Right lung (tissue), 10 donors: ENCODE measurements at places on chromosomes 1 and 21.

DNA sequence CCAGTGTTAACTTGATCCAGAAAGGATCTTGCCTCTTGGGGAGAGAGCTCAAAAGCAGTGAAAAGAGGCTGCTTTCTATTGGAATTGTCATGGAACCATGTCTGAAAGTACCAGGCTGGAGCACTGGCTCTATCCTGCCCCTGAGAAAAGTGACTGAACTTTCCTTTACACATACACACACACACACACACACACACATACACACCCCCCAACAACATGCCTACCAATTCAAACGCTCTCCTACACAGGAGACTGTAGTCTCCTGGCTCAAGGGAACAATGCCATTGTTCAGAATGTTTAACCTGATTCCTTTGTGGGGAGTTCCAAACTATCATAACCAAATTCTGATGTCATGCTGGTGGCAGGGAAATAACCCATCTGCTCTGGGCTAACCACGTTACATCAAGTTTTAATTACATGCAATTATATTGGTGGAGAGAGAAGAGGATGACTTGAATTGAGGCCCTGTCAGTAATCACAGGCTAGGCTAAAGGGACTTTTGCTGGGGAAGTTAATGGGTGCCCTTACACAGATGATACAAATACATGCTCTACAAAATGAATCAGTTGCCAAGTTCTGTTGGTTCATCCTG, 52.3 kb upstream of the DUSP10 start:
- DNase-seq = peak; percentile 4

- peak; percentile 53 for DNase-seq
These were observed 52.7 kb downstream of the MIGA1 start for GRCh38 chr1:77831976-77832711.

- no peak for DNase-seq
These were observed 1.3 kb downstream of the SMG5 start for GRCh38 chr1:156281281-156281680.

DNA sequence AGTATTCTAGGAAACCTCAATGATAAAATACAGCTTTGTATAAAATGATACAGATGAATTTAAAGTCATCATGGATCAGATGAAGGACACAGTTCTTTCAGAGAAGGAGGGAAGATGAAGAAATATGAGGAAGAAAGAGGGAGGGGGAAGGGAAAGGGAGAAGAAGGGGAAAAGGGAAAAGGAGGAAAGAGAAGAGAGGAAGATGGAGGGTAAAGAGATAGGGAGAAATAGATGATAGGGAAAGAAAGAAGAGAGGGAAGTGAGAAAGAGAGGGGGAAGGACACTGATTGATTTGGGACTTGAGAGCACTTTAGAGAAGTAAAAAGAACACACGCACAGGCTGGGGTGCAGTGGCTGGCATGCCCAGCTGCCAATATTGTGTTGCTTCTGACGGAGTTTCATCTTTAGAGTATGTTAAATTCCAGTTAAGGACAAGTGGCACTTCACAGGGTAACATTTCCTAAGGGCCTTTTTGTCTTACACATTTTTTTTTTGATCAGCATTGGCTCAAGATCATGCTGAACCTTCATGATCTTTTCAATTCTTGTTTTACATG, 235.9 kb upstream of the DMRTA2 start:
- no peak for DNase-seq

DNA sequence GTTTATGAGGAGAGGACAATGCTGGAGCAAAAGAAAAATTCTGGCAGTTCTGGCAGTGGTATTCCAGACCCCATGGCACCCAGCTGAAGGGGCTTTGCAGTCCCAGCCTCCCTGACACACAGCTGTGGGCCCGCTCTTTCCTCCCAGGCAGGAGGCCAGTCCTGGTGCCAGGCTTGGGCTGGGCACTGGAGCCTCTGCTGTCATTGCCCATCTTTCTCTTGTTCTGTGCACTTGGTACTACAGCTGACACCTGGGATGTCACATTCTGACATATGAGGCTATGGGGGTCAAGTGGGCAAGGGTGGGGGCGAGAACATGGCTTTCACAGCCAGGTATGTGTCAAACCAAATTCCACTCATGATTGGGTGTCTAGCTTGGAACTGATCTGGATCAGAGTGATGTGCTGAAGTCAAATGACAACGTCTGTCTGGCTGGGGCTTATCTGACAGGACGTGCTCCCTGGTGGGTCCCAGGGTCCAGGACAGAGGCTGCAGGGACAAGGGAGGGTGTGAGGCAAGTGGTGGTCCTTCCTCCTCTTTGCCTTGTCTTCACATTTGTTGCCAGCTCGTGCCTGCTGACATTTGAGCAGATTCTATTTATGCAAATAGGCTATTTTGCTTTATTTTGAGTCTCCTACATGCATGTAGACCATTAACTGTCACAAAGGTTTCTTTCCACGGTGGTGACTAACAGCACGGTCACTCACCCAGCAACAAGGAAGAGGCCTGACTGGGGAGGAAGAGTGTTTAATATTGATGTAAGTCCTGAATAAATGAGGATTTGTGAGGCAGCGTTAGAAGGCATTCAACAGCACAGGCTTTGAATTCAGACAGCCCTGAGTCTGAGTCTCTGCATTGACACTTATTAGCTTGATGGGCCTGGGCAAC, 336.3 kb downstream of the PBX1 start:
- DNase-seq = no peak

DNA sequence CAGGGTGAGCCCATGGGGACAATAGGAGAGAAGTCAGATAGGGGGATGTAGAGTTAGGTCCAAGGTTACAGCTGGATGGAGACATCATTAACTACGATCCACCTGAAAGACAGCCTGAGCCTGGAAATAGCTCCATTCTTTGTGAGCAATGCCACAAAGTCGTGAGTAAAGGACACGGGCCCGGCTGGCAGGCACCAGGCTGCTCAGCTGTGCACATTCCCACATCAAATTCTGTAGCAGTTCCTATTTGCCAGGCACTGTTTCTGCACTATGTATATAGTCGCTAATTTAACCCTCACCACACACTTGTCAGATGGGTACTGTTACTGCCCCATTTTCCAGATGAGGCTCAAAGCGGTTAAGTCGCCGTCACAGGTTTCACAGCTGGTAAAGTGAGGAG, 338.0 kb upstream of the KAZN start:
- DNase-seq = no peak
